CD8-positive, alpha-beta T cell (primary cell): ENCODE measurements at places on chromosomes 3 and 15. TPM values are rescaled to one million over a fixed set of nuclear protein-coding genes. Genes with fewer than 3 reads are reported as not detected.
A peak's percentile ranks its signal among the peaks of the same experiment; 100 is the strongest.

GRCh38 chr3:172982736-172983364, 158.2 kb downstream of the SPATA16 start:
- no peak for DNase-seq

DNA sequence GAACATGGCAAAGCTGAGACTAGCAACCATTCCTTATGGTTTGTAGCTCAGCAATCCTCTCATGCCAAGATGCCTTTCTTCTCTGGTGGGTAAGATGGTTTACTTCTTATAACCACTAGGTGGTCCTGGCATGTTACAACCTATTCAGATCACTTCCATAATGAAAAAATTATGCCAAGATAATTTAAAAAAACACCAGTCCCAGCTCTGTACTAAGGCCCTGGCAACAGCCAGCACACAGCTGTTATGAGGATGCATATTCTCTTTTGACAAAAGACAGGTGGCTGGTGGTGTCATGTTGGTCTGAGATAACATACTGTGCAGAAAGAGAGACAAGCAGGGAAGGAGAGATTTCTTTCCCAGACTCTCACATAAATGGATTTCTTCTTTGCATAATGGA, 65.7 kb upstream of the FRMD4B start:
- no peak for DNase-seq

TF gene
- 0.61 TPM for total RNA-seq

GOLGA6L7 gene
- total RNA-seq, result not detected

DNA sequence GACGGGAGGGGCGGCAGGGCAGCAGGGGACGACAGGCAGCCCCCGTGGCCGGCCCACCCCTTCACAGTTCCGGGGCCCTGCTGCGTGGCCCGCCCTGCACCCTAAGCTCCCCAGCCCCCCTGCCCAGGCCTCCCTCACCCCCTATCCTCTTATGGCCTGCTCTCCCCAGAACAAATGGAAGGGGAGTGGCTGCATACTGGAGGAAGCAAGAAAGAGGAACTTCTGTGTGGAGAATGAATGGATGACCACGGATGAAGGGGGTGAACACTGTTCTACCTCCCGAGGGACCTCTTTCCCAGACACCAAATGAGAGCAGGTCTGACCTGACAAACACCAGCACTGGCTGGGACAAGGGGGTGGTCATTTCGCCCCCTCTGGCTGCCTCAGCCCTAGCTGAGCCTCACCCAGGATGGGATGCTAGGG, 25.0 kb downstream of the SEC61A1 start:
- DNase-seq, result no peak

CFAP161 gene
- not detected for total RNA-seq

DNA sequence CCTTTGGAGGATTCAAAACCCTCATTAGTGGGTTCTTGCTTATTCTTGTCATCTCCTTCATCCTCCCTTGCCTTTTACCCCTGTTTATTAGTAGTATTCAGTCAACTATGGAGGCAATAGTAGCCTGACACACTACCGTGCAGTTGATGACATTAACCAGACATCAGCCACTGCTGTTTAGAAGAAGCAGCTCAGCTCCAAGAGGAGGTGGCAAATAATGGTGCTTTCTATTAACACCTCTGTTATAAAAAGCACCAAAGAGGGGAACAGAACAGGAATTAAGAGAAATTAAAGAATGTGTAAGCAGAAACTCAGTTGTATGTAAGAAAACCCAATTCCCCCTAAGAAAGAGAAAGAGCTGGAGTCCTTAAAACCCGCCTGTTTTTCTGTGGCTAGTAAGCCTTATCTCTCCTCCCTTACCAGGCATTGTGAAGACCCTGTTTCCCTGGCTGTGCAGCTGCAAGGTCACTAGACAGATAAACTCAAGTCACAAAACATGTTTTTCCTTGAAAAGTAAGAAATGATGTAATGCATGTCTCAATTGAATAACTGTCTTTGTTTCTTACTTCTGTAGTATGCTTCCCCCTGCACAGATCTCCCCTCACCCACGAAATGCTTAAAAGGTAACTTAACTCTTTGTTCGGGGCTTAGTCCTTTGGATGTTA, 21.2 kb downstream of the CCR4 start:
- DNase-seq, result no peak

DNA sequence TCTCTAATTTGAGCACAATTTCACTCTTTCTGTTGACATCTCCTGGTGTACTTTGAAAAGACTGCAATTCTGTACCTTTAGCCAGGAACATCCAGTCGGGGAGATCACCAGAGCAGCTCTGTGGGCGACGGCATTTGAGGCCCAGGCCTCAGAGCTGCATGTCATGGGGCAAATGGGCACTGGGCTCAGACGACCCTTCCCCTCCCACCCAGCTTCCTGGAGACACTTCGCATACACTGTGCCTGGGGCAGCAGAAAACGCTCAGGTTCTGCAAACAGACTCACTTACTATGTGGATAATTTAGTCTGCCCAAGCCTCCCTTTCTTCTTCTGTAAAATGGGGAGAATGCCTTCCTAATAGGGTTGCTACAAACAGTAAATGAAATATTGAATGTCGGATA, 96.9 kb downstream of the HMG20A start:
- DNase-seq, result no peak

- DNase-seq, result no peak
Observed at GRCh38 chr15:99722406-99722805, 10.8 kb downstream of the LYSMD4 start.

ATP2B2 gene
- total RNA-seq, result not detected

AADACL2 gene
- not detected for total RNA-seq

DNA sequence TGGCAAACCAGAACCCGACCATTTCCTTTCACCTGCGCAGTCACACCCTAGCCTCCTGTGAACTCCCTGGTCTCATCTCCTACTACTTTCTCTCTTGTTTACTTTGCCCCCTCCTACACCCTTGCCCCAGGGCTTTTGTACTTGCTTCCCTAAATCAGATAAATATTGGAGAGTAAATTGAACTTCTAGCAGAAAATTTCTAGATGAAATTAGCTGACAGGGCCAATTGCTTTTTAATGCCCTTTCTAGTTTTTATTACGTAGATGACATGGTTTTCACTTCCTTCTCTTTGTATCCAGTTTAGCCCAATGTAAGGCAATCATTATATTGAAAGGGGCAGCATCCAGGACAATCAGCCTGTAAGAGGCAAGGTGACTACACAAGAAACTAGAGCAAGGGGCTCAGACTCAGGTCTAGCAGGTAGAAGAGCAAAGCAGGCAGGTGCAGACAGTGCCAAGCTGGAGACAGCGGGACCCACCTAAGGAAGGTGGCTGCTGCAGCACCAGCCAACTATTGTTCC, 56.2 kb upstream of the TOPAZ1 start:
- DNase-seq, result no peak

RBP2 gene
- total RNA-seq, result not detected

DNA sequence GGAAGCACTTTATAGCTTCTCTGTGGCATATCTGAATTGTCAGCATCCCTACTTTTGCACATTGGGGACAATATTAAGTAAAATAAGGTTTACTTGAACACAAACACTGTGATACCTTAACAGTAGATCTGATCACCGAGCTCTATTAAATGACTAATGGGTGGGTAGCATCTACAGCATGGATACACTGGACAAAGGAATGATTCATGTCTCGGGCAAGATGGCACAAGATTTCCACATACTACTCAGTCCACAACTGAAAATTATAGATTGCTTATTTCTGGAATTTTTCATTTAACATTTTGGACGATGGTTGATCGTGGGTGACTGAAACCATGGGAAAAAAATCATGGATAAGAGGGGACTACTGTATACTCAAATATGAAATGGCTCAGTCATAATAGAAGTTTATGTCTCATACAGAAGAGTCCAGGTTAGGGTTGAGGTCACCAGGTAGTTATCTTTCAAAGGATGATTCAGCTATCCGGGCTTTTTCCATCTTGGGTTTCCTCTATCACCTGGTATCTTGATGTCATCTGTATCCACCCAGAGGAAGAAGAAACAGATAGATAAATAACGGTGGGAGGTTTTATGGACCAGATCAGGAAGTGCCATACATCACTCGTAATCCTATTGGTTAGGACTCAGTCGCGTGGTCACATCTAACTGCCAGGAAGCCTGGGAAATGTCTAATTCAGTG, 320.0 kb upstream of the RARB start:
- no peak for DNase-seq

CLDN11 gene
- total RNA-seq, result not detected

DNA sequence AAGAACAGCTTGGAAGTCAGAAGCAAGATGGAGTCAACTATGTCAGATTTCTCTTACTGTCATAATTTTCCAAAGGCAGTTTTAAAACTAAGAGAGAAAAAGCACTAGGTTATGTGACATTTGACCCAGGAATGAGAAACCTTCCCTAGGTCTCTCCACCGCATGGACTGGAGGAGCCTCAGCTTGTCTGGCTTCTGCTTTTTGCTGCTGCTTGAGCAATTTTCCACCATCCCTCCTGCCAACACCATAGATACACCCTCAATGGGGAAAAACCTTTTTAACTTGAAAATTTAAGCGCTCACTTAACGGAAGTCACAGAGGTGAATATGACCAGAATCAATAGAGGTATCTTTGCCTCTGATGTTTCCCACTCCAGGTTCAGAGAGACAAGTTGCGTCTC, 17.8 kb upstream of the IREB2 start:
- no peak for DNase-seq

DNA sequence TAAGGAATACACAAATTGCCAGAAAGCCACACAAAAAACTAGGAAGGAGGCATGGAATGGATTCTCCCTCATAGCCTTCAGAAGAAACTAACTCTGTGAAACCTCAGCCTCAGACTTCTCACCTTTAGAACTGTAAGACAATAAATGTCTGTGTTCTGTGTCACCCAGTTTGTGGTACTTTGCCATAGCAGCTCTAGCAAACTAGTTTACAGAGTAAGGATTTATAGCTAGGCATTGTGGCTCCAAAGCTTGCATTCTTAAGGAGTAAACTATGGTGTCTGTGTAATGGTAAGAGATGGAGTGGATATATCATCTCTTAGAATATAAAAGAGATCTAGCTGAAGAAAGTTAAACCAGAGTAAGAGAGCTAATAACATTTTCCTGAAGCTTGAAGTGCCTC, 18.9 kb downstream of the EPHA6 start:
- DNase-seq, result no peak

DNA sequence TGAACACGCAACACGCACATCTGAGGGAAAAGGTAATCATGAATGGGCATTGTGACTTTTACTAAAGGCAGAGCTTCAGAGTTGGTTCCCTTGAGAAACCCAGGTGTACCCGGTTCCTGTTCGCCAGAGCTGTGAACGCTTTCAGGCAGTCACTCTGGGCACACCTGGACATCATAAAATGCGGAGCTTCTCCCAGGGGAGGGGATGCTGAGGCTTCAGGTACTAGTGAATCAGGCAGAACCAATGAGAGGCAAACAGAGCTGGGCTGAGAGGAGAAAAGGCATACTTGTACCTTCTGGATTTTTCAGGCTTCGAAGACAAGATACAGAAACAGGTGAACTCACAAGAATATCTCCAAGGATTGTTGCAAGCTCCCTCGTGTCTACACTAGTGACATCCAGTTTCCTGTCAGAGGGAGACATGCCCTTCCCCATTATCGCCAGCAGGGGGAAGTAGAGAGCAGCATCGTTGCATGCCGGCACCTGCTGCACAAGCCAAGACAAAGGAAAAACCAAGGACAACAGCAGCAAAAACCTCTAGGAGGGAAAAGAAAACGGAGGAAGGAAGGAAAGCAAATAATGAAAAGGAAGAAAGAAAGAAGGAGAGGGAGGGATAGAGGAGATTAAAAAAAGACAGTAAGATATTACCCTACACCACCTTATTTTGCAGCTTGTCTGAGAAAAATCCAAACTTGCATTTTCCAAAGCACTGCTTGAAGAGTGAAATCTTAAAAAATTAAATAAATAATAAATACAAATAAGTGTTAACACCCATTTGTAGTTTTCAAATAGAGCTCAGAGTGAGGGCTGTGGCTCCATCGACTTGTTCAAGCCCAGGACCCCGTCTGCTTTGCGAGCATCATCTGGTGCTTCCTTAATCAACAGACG, 2.0 kb downstream of the AHSG start:
- DNase-seq, result peak; percentile 85

- no peak for DNase-seq
Observed at GRCh38 chr3:129028866-129029265, 27.8 kb downstream of the EFCC1 start.

- DNase-seq, result no peak
Observed at GRCh38 chr3:141123677-141124410, 72.7 kb downstream of the SPSB4 start.

- no peak for DNase-seq
Observed at GRCh38 chr3:10628891-10629670, 123.7 kb upstream of the ATP2B2 start.

- DNase-seq, result no peak
Observed at GRCh38 chr3:122825460-122825859, 30.6 kb downstream of the SLC49A4 start.

DNA sequence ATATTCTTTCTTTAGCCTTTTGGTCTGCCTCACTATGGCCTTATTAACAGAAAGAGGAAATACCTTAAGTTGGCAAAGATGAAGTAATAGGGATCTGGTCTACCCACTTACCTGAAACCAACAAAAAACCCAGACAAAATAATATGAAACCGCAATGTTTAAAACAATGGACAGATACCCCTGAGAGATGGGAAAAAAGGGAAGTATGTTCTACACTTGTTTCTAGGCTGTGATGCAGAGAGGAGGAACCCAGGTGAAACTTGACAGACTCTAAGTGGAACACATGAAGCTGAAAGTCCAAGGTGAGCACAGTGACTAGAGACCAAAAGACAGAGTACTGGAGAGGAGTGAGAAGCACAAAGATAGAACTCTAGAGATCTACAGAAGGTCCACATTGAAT, 78.4 kb downstream of the NR2E3 start:
- no peak for DNase-seq

DNA sequence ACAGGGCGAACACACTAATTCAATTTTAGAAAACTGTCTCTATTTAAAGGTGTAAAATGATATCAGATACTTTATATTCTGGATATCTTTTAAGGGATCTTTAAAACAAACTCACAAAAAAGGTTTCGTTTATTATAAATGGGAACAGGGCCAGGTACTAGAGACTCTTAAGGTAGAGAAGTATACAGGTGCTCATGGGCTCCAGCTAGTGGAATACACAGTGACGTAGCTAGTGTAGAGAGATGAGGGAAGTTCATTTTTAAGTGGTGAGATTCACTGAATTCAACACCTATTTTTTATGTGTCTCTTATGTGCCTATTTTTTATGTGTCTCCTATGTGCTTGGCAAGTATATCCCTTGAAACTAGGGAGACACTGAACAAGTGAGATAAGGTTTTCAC, 132.7 kb upstream of the FAM3D start:
- DNase-seq, result no peak

MYH15 gene
- total RNA-seq, result 0.05 TPM

SAXO2 gene
- 2.9 TPM for total RNA-seq

DNA sequence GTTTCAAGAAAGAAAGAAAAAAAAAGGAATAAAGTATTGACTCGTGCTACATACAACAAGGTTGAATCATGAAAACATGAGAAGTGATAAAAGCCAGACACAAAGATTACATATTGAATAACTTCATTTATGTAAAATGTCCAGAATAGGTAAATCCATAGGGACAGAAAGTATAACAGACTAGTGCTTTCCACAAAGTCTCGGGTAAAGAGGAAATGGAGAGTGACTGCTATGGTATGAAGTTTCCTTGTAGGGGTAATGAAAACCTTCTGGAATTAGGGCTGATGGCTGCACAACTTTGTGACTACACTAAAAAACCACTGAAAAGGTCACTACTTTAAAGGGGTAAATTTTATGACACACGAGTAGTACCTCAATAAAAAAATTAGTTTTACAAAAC, 13.0 kb downstream of the LRRFIP2 start:
- no peak for DNase-seq
